DMS79 (cell line): ENCODE measurements at places on chromosomes 3 and 15.

- no peak for DNase-seq
These were observed 214.2 kb downstream of the ERC2 start for GRCh38 chr3:56253941-56254665.

- DNase-seq = no peak
These were observed 384.8 kb downstream of the RBMS3 start for GRCh38 chr3:29665688-29666087.

- DNase-seq = no peak
These were observed 324.0 kb downstream of the ZBTB20 start for GRCh38 chr3:114823061-114823460.

DNA sequence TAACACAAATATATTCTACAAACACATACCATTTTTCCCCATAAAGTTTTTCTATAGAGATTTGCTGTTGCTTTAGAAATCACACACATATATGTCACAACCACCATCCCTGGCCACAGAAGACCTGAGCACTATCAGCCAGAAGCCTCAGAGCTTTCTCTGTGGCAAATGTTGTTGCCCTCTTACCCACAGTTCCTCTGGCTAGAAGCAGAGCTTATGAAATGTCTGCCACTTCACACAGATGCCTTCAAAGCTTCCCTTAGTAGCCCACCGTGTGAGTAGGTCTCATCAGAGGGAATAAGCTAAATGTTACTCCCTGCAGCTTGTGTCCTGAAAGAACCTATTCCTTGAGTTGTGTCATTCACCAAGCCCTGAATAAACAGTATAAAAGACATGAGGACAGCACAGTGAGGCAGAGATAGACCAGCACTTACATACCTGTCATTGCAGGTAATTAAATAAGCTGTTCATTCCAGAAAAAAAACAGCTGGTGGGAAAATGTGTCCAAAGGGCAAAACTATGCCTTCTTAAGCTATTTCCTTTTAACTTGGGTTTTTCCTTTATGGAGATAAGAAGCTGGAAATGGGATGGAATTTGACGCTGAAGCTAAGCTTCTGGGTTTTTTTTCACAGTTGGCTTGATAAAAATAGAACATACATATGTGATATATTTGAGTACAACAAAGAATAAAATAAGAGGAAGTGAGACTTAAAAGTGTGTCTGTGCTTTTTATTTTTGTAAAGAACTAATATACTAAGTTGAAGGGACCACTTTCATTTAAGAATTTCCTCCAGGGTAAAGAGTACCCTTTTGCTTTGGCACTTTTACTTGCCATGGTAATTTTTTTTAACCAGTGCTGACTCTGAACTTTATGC lies 391.4 kb downstream of the KCNH8 start:
- no peak for DNase-seq

GRCh38 chr15:73139041-73139743 lies 86.9 kb downstream of the NEO1 start:
- DNase-seq = no peak

GRCh38 chr3:59235634-59236012 lies 185.8 kb upstream of the CFAP20DC start:
- no peak for DNase-seq

DNA sequence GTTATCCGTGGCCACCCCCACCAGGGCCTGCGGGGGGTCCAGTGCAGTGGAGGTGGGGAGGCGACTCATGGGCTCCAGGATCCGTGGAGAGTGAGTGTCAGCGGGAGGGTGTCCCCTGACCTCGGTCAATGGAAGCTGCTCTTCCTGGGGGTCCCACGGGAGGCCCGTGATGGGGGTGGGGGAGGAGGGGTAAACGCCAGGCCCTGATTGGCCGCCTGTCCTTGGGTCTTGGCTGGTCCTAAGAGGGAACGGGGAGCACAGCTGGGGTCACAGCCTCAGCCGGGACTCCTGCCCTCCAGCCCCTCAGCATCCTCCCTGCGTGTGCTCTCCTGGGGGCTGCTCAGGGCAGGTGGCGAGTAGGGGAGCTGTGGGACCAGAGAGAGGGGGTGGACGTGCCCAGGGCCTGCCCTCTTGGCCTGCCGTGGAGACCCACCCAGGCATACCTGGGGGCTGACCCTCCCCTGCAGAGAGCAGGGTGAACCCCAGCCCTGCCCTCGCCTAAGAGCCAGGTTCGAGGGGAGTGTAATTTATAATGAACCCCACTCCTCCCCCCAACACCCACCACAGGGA lies 184.6 kb downstream of the GOLGA6L6 start:
- no peak for DNase-seq

DNA sequence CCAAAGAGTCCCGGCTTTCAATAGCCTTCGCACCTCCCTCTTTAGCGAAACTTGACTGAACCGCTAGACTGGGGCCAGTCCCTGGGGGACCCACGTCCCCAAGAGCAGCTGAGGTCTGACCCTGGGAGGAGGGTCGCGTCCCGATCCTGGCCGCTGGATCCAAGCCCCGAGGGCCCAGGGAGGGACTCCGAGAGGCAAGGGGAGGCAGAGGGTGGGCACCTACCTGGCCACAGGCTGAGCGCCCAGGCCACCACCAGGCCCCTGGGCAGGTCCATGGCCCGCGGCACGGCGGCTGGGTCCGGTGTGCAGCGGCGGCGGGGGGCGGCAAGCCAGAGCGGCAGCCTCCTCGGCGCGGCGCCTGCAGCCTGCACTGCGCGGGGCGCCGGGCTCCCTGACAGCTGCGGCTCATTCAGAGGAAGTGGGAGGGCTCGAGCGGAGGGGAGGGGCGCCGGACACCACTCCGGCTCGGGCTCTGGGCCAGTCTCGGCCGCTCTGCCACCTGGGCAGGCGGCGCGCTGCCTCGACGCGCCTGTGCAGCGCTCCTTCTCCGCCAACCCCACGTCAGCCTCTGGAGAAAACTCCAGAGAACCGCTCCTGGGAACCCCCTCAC lies at the start of gene ITGA11:
ITGA11 (minus strand) TSS at position 372 of the 610 bp plus-strand sequence; CDS start at position 275, 97 bp downstream.
- DNase-seq = no peak
